Renal pelvis (tissue), 12 donors: ENCODE measurements at places on chromosomes 2 and 18.

GRCh38 chr18:50033004-50033403 lies 161.9 kb downstream of the MYO5B start:
- no peak for DNase-seq

DNA sequence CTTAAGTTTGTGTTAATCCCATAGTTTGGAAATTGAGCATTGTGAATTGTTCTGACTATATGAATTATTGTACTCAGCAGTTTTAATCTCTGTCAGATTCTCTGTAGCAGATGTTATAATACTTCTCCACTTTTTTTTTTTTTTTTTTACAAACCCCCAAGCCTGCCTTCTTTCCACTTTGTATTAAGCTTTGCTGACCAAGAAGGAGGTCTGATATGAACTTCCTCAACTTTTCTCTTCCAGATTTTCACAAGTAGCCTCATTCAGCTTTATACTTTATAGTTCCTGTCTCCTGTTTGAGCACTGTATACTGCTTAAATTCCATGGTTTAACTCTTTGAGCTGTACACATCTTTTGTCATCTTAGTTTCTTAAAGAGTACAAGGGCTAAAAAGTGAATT lies 105.0 kb downstream of the HAUS1 start:
- DNase-seq: no peak

GRCh38 chr2:63131196-63131595 lies 80.6 kb downstream of the OTX1 start:
- DNase-seq: no peak

DNA sequence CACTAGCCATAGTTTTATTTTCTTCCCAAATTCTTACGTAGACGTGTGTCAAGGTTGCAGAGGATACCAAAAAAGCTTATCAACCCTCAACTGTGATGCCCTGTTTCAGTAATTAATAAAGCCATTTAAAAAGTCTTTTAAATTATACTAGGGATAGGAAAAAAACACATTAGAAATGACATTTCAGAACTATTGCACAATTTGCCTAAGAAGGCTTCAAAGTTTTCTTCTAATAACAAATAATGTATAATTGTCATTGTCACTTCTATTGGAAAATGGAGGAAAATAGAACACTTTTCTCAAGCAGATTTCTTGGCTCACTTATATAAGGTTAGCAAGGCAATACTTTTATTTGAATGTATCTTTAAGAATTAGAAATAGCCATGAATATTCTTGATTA lies 253.8 kb downstream of the ARHGAP15 start:
- no peak for DNase-seq

GRCh38 chr2:23198316-23199114 lies 186.5 kb upstream of the KLHL29 start:
- no peak for DNase-seq

GRCh38 chr2:170377500-170378207 lies 199.7 kb downstream of the MYO3B start:
- no peak for DNase-seq

DNA sequence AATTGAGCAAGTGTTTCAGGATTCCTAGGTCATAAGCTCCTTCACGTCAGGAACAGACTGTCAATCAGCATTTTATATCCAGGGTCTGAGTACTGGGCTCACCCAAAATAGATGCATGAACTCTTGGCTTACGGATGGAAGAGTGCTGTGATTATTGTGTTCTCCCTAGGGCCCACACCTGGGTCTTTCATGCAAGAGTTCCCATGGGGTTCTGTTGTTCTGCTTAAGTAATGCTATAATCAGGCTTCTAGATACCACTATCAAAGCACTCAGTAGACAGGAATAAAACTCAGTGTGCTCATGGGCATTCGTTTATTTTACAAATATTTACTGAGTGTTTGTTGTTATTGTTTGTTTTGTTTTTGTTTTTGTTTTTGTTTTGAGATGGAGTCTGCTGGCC lies 46.4 kb upstream of the PMAIP1 start:
- DNase-seq: no peak

GRCh38 chr2:3692375-3692774 lies 11.0 kb upstream of the DCDC2C start:
- DNase-seq: no peak

GRCh38 chr18:12895014-12895413 lies 11.0 kb upstream of the PTPN2 start:
- no peak for DNase-seq

DNA sequence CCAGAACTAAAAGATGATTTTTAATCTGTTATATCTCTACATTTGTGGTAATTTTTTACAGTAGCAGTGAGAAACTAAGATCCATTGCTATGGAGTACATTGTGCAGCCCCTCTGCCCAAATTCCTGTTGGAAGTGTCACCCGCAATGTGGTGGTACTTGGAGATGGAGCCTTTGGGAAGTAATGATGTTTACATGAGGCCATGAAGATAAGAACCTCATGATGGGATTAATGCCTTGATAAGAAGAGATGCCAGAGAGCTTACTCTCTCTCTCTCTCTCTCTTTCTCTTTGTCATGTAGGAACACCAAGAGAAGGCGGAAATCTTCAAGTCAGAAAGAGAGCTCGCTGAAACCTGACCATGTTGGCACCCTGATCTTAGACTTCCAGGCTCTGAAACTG lies 535.4 kb downstream of the PID1 start:
- DNase-seq: no peak

- no peak for DNase-seq
Observed at GRCh38 chr2:144166743-144167142, 353.2 kb downstream of the ZEB2 start.

- DNase-seq: no peak
Observed at GRCh38 chr2:15363142-15363541, 198.0 kb downstream of the NBAS start.

DNA sequence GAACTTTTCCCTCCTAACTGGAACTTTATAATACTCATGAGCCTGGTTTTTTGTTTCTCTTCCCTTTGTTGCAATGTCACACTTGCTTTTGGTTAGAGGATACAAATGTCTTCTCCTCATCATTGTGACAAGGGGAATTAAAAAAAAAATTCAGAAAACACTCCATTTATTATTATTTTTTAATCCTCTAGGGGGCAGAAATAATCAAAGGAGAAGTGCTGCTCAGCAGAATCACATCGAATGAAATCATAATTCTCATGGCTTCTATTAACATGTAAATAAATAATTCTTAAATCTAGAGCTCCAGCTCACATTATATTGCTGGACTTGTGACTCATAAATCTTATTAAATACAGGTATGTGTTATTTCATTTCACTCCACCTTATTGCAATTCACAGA lies 273.8 kb downstream of the TRIB2 start:
- no peak for DNase-seq

DNA sequence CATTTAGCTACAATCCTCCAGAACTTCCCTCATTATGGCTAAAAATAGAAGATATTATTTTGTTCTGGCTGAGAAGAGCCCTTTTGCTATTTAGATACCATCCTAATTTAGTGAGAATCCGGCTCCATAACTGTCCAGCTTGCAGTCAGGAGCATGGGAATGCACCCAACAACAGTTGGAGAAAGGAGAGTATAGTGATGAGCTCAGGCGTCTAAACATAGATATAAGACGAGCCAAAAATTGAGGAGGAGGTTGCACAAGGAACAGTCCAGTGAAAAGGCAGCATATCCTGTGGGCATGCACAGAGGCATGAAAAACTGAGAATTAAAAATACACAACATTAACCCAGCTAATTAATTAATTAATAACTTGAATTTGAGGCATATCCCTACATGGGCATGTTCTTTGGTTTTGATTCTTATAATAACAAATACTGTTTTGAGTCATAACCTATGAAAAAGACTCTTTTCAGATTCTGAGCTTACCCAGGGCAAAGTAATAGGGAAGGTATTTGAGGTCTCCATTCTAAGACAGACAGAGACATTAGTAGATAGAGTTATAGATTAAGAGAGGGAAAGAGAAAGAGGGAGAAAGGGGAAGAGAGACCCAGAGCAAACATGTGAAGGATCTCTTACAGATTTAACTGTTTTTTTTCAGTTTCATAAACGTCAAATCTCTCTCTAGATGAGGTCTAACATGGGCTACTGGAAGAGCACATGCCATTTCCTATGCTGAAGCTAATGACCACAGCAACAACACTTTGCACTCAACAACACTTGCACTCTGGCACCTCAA lies 311.2 kb downstream of the OSR1 start:
- no peak for DNase-seq

- DNase-seq: no peak
Observed at GRCh38 chr18:43108882-43109281, 6.6 kb downstream of the RIT2 start.

GRCh38 chr2:168614172-168615018 lies 158.3 kb downstream of the CERS6 start:
- no peak for DNase-seq

DNA sequence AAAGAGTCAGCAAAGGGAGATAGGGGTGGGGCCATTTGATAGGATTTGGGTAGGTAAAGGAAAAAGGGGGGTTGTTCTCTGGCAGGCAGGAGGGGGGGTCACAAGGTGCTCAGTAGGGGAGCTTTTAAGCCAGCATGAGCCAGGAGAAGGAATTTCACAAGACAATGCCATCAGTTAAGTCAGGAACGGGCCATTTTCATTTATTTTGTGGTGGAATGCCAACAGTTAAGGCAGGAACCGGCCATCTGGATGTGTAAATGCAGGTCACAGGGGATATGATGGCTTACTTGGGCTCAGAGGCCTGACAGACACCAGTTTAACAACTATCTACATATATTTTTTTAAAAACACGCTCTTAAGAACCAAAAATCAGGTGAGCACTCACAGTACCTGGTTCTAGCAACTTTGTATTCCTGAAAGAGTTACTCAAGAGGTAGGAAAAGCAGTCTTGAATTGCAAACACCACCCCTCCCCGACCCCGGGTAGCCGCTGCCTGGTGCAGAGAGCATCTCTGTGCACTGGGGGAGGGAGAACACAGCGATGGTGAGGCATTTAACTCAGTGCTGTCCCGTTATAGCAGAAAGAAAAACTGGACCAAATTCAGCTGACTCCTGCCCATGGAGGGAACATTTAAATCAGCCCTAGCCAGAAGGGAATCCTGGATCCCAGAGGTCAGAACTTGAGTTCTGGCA lies 414.5 kb upstream of the KLHL29 start:
- DNase-seq: no peak

GRCh38 chr18:24651434-24651833 lies 191.0 kb downstream of the HRH4 start:
- DNase-seq: no peak

DNA sequence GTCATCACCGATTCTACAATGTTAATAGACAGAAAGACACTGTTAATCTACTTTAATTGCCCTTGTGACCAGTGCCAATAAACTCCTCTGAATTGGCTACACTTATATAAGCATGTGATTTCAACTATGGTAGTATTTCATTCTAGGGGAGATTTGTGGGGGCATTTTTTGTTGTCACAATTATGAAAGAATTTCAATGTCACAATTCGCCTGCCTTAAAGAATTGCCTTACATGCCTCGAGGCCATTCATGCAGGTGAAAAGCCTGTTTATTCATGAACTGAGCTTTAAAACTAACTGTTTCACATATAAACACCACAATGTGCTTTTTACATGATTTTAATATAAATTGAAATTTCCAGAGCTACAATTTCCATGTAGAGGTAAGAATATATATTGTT lies 162.8 kb downstream of the GCA start:
- DNase-seq: no peak

- no peak for DNase-seq
Observed at GRCh38 chr2:99812426-99812825, 322.6 kb upstream of the REV1 start.
